ENCODE measurements at places on chromosomes 11 and 22.
A peak's percentile ranks its signal among the peaks of the same experiment; 100 is the strongest.

DNA sequence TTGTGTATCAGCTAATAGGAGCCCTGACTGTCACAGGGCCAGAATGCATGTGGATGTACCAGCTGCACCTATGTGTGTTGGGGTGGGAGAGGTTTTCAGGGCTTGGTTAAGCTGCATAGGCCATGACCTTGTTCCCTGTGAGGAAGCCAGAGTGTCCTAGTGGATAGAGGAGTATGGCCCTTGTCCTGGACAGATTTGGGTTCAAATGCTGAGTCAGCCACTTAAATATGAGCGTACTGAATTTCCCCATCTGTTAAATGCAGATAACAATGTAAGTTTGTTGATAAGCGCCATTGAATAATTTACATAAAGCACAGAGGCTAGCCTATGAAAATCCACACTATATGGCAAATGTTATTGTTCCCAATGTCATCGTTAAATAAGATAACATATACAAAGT is 74.4 kb downstream of the PANX1 start:
- DNase-seq = no peak

GRCh38 chr11:35090125-35090524 is 48.8 kb upstream of the CD44 start:
- DNase-seq = no peak

- DNase-seq = peak; percentile 43
These were observed 7.1 kb upstream of the VWA5A start for GRCh38 chr11:124108156-124108555.

GRCh38 chr11:794013-794765 is 3.9 kb downstream of the SLC25A22 start:
- DNase-seq = peak; percentile 72

DNA sequence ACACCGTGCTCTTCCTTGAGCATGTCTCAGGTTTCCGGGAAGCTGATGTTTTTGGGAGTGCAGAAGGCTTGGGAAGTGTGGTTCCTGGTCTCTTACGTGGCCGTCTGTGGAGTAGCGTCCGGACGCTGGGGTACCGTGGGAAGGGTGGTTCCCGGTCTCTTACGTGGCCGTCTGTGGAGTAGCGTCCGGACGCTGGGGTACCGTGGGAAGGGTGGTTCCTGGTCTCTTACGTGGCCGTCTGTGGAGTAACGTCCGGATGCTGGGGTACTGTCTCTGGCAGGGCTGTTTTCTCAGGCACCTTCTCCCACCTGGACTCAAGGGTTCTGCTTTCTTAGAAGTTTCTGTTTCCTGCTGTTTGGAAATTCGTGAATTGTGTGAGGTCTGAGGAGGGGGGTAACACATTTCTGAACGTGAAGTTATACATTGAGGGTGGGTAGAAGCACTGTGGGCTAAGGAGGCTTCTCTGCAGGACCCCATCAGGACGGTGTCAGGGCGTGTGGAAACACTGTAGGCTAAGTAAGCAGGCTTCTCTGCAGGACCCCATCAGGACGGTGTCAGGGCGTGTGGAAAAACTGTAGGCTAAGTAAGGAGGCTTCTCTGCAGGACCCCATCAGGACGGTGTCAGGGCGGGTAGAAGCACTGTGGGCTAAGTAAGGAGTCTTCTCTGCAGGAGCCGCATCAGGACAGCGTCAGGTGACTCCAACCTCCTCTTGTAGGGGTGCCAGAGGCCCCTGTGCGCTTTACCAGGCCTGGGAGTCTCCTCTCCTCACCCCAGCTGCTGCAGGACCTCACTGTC is 5.3 kb upstream of the IFITM3 start:
- DNase-seq = no peak

- no peak for DNase-seq
These were observed 3.3 kb downstream of the LMO1 start for GRCh38 chr11:8260202-8260966.

- DNase-seq = no peak
These were observed 41.3 kb upstream of the RDX start for GRCh38 chr11:110337570-110338193.

DNA sequence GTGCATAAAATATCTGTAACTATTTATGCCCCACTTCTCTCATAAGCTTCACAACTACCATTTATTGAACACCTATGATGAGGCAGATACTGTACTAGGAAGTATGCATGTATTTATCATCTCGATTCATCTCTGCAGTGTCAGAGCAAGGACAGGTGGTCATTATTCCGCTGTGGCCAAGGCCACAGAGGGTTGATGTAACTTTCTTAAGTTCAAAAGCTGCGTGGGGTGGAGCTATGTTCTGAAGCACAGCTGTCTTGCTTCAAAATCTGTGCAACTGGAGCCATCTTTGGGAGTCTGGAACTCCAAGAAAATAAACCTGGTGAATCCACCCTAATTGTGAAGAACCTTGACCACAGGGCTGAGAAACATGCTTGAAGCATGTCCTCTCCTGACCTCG is 60.2 kb upstream of the HMGXB4 start:
- no peak for DNase-seq

- DNase-seq = no peak
These were observed 58.3 kb downstream of the CERK start for GRCh38 chr22:46679706-46680269.

DNA sequence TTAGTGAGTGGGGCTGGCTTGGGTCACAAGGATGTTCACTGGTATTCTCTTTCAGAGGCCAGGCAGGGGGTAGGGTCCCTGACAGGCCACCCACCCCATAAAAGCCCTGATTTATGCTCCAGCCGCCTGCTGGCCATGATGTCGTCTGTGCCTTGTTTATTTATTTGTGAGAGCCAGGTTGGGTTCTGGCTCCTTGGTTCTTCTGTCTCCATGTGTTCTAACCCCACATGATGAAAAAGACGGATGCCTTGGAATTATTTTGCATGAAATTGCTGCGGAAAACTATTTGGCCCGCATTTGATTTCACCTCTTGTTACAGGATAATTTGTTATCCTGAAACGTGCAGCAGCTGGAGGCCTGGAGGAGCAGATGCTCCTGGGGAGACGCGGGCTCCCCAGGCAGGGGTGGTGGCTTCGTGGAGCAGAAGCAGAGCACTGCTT is 46.3 kb upstream of the WNT11 start:
- DNase-seq = no peak

GRCh38 chr11:15471895-15472799 is 357.4 kb downstream of the INSC start:
- no peak for DNase-seq

DNA sequence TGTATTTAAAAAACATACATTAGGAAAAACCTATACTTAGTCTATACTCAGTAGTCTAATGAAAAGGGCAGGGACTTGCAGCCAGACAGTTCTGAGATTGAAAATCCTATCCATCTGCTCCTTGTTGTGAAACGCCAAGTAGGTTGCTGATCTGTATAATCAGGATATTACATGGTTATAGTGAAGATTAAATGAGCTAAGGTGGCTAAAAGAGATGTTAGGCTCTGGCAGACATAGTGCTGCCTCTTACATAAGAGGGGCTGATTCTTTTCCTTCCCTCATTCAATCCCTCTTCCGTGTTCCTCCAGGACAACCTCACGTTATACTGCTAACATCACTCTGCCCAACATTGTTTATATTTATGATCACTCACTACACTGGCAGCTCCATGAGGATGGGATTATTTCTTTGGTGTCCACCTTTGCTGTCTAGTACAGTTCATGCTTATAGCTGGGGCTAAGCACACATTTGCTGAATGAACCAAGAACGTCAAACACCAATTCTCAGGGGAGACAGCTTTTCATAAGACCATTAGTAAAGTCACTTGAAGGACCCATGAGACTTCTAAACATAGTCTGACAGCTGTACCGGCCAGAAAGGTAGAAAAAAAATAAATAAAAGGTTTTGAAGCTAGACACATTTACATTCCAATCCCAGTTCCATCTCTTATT is 46.3 kb downstream of the GAB2 start:
- peak; percentile 91 for DNase-seq

DNA sequence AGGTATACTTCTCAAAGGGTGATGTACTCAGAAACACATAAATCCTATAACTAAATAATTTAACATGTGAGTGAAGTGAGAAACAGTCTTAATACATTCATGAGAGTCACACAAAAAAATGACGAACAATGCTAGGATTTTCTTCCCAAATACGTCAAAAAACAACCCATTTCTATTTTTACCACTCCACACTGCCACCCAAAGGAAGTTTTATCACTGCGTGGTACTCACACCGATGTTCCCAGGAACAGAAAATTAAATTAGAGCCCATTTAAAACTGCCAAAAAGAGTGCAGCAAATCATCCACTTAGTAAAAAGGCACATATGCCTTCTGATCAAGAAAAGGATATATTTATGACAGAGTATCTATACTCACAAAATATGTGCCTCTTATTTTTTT is 710.9 kb upstream of the FAT3 start:
- DNase-seq = no peak

- DNase-seq = no peak
These were observed 7.0 kb upstream of the HINFP start for GRCh38 chr11:119114351-119114750.

DNA sequence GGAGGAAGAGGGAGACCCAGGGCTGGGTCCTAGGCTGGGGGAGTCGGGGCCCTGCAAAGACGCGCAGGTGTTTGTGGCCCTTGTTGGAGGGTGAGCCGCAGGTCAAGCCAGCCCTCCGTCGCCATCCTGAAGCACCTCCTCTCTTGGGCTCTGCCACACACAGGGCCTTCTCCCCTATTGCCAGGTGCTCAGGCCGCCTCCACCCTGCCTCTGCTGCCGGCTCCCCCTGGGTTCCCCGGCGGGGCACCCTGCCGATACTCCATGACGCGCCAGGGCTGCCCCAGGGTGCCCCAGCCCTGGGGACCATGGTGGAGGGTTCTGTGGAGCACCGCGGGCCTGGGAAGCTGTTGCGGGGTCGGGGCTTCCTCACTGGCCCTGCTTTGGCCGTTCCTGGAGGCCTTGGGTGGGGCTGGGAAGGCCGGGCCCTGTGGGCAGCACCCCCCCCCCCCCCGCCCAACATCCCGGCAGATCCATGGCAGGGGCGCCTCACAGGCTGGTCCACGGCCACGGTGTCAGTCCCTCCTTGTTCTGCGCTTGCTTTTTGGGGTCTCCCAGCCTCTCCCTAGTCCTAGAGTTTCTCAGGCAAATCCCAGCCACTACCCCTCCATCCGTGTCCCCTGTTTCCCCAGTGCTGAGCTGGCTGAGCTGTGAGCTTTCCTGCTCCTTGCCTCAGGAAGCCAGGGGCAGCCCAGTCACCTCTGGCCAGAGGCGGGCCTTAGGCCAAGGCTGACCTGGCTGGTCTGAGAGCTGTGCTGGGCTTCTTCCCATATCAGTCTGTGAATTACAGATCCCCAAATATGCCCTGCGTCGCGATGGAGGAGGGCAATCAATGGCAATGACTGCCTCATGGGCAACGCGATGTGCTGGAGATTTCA is 2.3 kb upstream of the ADORA2A start:
- no peak for DNase-seq

DNA sequence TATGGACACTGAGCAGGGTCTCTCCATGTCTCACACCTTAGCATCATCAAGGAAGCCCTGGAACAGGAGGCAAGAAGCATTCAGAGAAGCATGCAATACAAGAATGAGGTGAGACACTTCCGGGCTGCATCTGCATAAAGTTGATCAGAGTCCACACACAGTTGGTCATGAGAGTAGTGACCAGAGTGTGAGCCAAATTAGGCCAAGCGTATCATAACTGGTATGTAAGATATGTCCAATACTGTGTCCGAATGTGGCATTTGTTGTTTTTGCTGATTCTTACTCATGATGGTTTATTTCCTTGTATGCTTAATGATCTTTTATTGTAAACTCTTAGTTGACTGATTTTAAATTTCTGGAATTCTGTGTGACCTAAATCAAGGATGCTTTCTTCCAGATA is 315.7 kb downstream of the INSC start:
- DNase-seq = no peak

Measured in NCI-H82 (cell line).